ENCODE measurements at places on chromosomes 2 and 18.

DNA sequence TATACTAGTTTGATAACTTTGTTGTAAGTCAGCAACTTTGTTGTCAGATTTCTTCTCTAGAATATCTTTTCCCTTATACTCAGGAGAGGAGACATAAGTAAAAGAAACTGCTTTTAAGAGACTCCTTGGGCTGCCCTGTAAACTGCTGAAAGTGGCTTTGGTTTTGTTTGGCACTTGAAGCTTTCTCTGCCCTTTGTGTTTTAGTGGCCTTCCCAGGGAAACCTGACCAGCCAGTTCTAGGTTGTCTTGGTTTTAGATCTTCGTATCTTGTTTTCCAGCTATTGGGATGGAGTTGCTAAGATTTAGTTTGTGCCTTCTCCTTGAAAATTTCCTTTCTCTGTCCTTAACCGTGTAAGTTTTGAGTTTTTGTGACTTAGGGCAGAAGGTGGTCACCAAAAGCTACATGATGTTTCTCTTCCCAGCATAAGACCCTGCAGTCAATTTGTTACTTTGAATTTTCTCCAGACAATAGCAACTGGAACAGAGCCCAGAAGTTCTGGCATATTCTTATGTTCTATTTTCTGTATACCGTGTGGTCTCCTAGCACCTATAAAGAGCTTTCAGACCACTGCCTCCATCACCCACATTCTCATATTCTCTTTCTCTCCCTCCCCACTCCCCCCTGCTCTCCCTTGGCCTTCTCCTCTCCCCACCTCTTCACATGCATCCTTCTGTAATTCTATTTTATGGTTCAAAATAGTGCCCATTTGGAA is 81.1 kb downstream of the BOLA3 start:
- no peak for DNase-seq

DNA sequence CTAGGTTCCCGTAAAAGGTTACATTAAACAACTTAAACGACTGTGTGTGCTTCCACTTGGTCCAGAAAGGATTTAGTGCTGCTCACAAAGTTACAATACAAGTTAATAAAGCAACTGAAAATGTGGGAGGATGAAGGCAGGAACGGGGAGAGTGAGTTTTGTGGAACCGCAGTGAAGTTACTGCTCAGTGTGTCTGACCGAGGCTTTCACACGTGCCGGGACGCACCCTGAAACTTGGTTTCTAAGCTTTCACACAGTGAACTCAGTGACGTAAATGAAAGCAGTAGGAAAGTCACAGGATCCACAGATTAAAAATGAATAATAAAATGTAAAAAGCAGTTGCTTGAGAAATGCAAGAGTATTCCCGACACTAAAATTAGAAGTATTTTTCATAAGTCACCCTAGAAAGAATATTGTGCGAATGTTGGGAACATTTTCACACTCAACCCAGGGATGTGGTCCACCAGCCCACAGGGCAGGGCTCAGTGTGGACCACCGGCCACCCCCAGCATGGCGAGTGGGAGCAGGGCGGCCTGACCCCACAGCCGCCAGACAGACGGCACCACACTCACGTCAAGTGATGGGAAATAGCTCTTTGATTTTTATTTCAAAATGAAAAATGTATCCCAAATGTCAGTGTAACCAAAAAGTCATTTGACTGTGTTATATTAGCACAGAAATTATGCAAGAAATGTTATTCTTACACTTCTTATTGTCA is 32.6 kb upstream of the CHMP1B start:
- no peak for DNase-seq

DNA sequence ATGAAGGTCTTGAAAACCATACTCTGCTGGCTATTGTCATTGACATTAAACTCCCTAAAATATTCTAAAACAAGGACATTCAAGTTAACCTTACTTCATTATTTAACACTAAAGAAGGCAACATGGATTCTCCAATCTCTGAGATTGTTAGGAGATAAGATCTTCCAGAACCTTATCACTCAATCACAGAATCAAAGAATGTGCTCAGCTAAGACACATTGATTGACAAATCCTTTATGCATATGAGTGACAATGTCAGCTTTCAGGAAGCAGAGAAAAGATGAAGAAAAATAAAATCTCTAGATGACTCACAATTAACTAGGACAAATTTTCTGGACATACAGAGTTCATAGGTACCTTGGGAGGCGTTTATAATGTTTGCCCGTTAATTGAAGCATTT is 787.2 kb downstream of the TSN start:
- DNase-seq: no peak

DNA sequence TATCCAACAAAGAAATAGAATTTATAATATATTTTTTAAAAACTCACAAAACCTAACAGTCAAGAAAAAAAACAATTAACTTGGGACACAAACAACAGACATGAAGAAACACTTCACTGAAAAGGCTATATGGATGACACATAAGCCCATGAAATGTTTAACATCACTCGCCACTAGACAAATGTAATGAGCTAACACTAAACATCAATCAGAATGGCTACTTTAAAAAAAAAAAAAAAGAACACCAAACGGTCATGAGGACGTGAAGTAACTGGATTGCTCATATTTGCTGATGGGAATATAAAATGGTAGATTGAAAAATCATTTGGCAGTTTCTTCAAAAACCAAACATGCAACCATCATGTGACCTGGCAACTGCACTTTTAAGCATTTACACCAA is 97.3 kb upstream of the RGPD4 start:
- DNase-seq: no peak

DNA sequence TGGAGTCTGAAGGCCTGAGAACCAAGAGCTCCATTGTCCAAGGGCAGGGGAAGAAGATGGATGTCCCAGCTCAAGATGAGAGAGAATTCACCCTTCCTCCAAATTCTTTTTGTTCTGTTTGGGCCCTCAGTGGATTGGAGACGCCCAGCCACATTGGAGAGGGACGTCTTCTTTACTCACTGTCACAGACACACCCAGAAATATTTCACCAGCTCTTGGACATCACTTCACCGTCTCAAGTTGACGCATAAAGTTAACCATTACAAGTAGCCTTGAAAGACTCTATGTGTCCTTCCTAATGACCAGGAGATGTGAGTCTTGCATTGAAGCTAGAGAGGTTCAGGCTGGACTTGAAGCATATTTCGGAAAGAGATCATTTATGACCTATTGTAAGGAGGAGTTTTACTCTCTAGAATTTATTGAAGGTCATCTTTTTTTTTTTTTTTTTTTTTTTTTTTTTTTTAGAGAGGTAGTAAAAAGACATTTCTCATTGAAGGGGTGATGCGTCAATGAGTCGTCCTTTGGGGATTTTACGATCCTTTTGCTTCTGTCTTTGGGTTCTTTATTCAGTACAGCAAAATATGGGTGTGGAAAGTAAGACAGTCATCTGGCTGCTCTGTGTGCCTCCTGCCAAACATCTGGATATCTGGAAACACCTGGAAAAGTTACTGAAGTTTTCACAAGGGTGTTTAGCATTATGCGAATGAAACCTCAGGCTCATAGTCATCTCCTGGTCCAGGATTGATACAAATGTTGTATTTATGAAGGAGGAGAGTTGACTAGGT is 118.1 kb downstream of the PRPF40A start:
- DNase-seq: no peak

DNA sequence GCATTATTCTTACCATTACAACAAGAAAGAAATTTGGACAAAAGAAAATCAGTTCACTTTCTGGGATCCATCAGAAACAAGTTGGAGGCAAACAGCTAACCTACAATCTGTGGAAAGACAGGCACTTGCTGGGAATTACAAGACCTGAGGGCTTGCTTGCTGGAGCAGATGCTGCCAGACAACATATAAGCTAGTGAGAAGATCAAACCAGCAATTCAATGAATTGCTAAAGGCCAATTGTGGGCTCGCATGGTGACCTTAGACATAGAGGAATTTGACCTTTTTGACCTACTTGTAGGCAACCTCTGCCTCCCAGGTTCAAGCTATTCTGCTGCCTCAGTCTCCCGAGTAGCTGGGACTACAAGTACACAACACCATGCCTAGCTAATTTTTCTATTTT is 921.2 kb upstream of the CNTNAP5 start:
- DNase-seq: no peak

GRCh38 chr2:222313816-222314215 is 15.0 kb upstream of the PAX3 start:
- no peak for DNase-seq

DNA sequence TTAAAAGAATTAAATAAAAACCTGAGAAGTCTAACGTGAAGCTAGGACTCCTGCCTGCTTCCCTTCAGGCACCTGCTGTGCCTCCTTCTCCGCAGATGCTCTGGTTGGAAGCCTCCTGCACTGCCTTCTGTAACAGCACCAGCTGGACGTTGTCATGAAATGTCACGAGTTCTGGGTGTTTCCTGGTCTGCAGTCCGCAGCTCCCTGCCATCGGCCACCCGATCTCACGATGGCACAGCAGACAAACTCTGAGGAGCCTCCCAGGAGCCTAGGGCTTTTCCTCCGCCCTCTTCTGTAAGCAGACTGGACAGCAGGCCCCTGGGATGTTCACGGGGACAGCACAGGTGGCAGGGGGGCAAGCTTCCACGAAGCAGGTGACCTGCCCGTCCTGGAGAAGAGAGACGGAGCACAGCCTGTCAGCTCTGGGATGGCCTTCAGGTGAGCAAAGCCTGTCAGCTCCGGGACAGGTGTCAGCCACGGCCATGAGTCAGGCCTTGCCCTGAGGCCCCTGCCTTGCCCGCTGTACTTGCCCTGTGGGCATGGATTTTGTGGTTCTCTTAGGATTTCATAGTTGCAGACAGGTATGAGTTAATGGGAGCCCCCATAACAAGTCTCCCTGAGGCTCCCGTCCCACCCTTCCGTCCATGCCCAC is 110.3 kb downstream of the PXDN start:
- DNase-seq: no peak

GRCh38 chr2:158478816-158479215 is 22.1 kb downstream of the PKP4 start:
- no peak for DNase-seq

GRCh38 chr18:12532661-12533060 is 124.9 kb downstream of the PRELID3A start:
- DNase-seq: no peak

- no peak for DNase-seq
Observed at GRCh38 chr2:3587432-3587831, 7.5 kb upstream of the COLEC11 start.

DNA sequence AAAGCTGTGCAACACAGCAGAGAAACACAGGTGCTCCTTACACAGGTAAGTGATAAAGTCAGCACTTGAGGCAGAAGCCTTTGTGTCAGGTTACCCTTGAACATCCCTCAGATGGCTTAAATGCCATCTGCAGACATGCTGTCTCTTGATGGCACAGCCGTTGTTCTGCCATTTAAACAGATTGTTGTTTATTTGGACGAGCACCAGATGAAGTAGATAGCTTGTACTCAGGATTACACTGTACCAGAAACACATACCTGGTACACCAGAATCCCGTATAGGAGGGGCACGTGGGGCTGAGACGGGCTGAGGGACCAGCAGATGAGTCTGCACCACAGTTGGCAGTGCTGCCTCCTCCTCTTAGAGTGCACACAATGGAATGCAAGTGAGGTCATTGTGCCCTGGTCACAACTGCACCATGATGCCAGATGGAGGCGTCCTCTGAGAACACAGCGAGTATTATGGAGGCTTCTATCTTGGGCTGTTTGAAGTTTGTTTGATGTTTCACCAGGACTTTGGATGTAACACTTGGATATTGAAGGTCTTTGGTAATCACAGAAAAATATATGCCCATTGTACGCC is 143.0 kb downstream of the TANC1 start:
- DNase-seq: peak; percentile 50

DNA sequence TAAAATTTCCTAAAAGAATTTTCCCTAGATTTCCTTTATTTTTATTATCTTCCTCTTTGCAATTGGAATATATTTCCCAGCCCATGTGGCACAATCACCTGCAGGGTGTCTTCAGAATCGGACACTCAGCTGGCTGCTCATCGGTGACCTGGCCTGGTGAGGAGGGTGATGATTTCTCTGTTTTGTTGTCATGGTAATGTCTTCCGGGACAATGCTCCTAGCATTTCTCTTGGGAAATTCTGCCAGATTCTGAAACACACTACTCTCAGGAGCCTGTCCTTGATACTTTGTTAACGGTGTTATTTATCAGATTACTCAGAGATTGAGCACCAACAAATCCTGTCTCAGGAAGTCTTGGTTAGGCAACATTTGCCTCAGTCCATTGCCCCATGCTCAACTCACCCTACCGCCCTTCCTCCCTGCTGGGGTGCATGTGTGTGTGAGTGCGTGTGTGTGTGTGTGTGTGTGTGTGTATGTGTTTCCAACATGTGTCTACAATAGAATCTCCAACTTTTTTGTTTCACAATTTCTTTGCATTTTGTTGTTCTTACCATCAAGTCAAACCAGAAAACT is 70.3 kb downstream of the MYT1L start:
- no peak for DNase-seq

GRCh38 chr2:37920570-37920969 is 4.5 kb upstream of the RMDN2 start:
- DNase-seq: no peak

DNA sequence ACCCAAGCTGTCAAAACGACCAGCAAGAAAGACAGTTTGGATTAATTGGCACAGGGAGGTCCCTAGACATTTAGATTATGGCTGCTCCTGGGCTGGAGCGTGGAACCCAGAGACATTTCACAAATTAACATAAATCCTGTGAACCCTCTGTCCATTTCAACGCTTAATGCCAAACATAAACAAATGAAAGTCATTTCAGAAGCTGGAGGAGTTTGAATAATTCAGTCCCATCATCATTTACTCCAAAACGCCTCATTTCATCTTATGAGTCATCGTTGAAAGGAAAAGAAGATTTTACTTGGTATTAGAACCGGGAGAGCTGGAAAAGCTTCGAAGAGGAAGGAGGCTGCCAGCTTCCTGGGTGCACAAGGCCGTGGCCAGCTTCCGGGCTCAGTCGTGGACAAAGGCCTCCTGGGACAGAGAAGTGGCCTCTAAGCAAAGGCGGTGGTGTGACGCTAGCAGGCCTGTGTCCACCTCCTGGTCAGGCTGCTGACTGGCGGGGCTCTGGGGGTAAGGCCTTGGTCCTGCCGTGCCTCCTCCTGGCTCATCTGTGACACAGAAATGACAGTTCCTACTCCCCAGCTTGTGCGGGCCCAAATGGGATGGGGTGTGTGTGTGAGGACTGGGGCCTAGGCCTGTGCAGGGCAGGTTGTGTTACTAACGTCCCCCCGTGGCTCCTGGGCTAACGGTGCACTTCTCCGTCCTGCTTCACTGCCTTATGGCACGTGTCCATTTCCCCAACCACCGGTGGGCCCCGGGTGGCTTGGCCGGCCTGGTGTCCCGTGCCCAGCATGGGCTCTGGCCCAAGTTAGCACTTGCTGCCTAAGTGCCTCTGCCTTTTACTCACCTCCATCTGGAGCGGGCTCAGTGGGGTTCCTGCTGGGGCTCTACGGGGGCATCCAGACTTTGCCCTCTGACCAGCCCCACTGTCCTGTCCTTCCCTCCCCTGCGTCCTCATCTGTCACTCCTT is 71.6 kb downstream of the RRM2 start:
- no peak for DNase-seq

DNA sequence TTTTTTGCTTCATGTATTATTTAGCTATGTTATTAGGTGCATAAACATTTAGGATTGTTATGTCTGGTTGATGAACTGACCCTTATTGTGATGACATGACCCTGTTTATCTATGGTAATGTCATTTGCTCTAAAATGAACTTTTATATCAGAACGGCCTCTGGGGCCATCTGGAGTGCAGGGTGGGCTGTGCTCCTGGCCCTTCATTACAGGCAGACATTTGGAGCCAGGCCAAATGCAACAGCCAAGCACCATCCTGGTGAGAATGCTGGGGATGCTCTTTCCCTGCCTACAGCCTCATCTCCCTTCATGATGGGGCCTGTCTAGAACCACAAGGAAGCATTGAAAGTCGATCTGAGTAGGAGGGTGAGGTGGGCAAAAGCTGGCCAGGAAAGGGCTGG is 38.0 kb downstream of the HJURP start:
- DNase-seq: no peak

- no peak for DNase-seq
Observed at GRCh38 chr2:166173263-166173662, 45.4 kb upstream of the SCN1A start.
